ENCODE measurements at places on chromosomes 1 and 21. TPM values are rescaled to one million over a fixed set of nuclear protein-coding genes. Genes with fewer than 3 reads are reported as not detected.

DNA sequence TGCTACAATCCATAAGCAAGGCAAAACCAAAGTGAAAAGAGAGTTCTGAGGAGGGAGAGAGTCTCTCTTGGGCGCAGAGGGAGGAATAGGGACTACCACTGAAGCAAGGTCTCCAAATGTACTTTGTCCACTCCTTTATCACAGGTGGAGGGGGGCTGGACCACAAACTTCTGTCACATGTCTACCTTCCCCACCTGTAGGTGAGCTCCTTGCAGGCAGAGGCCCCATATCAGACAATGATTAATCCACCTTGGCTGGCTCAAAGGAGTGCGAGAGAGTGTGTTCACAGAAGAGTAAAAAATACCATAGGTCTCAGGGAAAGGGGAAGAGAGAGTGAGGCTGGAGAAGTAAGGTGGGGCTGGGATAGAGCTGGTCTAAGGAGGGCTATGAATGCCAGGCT, 4.5 kb downstream of the BEND5 start:
- H3K27me3 ChIP-seq = peaks cover 7% of the 10 kb centered on the region
- H3K4me3 ChIP-seq = no peak overlapping the region
- no peak overlapping the region for H3K27ac ChIP-seq
- DNase-seq = no peak
- peaks cover 50% of the 10 kb centered on the region for H3K4me1 ChIP-seq

DNA sequence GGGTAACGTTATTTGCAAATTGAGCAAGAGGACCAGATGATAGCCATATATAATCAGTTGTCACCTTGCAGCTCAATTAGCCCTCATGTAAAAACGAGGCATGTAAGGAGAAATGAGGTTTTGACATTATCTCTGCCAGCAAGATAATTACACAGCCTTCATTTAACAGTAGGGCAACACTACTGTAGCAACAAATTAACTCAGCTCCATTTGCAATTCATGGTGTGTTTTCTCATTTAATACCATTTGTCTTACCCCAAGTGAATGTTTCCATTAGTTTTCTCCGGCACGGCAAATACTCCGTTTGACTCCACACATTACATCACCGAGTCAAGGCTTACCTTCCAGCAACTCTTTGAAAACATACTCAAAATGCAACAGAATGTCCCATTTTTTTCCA, 66.7 kb downstream of the GPATCH2 start:
- H3K4me3 ChIP-seq = no peak overlapping the region
- H3K36me3 ChIP-seq = no peaks in the 10 kb centered on the region
- H3K27ac ChIP-seq = no peak overlapping the region
- H3K27me3 ChIP-seq = no peaks in the 10 kb centered on the region
- DNase-seq = no peak

GRCh38 chr1:201491896-201492511, 14.9 kb downstream of the CSRP1 start:
- no peak overlapping the region for H3K4me3 ChIP-seq
- H3K27me3 ChIP-seq = no peaks in the 10 kb centered on the region
- H3K27ac ChIP-seq = no peak overlapping the region

- H3K4me1 ChIP-seq = peaks cover 30% of the 10 kb centered on the region
- DNase-seq = no peak
- no peak overlapping the region for H3K4me3 ChIP-seq
- peaks cover 12% of the 10 kb centered on the region for H3K36me3 ChIP-seq
- no peaks in the 10 kb centered on the region for H3K27me3 ChIP-seq
- no peak overlapping the region for H3K27ac ChIP-seq
Measured at GRCh38 chr1:41954533-41954944, 35.8 kb upstream of the HIVEP3 start.

GRCh38 chr1:227885648-227886502, 61.9 kb downstream of the WNT9A start:
- DNase-seq = no peak
- H3K4me1 ChIP-seq = peaks cover 6% of the 10 kb centered on the region
- no peaks in the 10 kb centered on the region for H3K36me3 ChIP-seq
- H3K27me3 ChIP-seq = peaks cover 2% of the 10 kb centered on the region
- no peak overlapping the region for H3K4me3 ChIP-seq

GRCh38 chr1:178724376-178724727, 692 bp upstream of the RALGPS2 start:
- H3K36me3 ChIP-seq = no peaks in the 10 kb centered on the region
- peaks cover 10% of the 10 kb centered on the region for H3K4me1 ChIP-seq
- H3K4me3 ChIP-seq = peak overlapping the region; percentile 84
- peaks cover 33% of the 10 kb centered on the region for H3K27me3 ChIP-seq

- H3K36me3 ChIP-seq = peaks cover 3% of the 10 kb centered on the region
- H3K27me3 ChIP-seq = peaks cover 10% of the 10 kb centered on the region
- H3K4me3 ChIP-seq = no peak overlapping the region
- no peak for DNase-seq
- no peak overlapping the region for H3K27ac ChIP-seq
Measured at GRCh38 chr1:147053269-147053668, 115.1 kb downstream of the NBPF12 start.

- DNase-seq = no peak
- H3K36me3 ChIP-seq = no peaks in the 10 kb centered on the region
- peaks cover 3% of the 10 kb centered on the region for H3K27me3 ChIP-seq
- H3K27ac ChIP-seq = no peak overlapping the region
- H3K4me1 ChIP-seq = no peaks in the 10 kb centered on the region
- H3K4me3 ChIP-seq = no peak overlapping the region
Measured at GRCh38 chr1:63917571-63918417, 144.0 kb downstream of the ROR1 start.

DNA sequence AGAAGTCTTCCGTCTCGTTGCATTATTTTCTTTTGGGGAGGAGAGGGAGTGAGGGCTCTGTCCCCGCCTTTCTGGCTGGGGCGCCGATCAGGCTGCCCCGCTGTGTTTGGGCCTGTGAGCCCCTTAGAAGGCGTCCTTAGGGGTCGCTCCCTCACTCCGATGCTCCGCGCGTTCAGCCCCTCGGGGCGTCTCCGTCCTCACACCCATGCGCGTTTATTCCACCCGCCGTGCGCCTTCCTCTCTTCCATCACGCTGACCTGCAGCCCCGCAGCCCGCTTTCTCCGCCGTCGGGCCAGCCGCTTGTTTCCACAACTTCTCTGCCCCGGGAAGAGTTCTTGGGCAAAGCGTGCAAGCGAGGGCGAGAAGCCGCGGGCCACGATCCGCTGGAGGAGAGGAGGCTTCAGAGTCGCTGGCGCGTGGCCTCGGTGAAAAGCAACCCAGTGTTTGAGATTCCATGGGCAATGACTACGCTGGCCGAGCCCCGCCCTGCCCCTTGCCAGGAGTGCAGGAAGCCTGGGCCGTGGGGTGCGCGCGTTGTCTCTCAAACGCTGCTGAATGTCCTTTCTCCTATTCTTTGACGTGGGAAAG, 27.7 kb downstream of the TRIM11 start:
- no peaks in the 10 kb centered on the region for H3K4me1 ChIP-seq
- H3K36me3 ChIP-seq = no peaks in the 10 kb centered on the region
- no peak for DNase-seq
- no peak overlapping the region for H3K27ac ChIP-seq
- H3K27me3 ChIP-seq = peaks cover 27% of the 10 kb centered on the region

- H3K4me1 ChIP-seq = no peaks in the 10 kb centered on the region
- no peak overlapping the region for H3K4me3 ChIP-seq
- peaks cover 12% of the 10 kb centered on the region for H3K27me3 ChIP-seq
- DNase-seq = no peak
- no peaks in the 10 kb centered on the region for H3K36me3 ChIP-seq
- no peak overlapping the region for H3K27ac ChIP-seq
Measured at GRCh38 chr1:36729289-36729688, 246.6 kb upstream of the CSF3R start.

DNA sequence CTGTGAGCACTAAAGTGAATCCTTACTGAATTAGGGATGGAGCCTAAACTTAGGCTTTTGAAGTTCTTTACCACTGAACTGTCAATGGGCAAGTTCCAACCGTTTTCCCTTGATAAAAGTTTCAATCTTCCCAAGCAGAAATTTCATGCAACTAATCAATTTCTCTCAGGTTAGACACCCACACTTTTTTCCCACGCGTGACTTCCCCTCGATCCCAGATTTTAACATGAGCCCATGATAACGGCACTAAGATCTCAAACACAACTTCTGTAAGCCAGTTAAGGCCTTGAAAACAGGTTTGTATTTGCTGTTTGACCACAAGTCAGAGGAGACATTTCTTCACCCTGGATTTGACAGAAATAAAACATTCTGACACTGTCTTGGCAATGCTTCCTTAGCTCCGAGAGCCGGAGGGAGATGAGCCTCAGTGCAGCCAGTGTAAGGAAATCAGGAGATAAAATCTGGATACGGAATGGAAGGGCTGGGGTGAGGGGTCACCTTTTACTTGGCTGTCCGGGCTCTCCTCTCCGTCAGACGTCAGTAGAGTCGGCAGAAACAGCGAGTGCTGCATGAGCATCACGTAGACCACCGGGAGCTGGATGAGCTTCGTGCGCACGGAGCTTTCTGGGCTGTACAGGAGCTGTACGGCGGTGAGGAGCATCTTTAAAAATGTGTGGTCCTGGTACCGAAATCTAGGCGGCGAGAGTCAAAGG, 39.7 kb downstream of the MRAP start:
- no peak for DNase-seq
- no peaks in the 10 kb centered on the region for H3K27me3 ChIP-seq
- no peaks in the 10 kb centered on the region for H3K4me1 ChIP-seq
- H3K36me3 ChIP-seq = peaks cover 55% of the 10 kb centered on the region
- H3K4me3 ChIP-seq = no peak overlapping the region

KRTAP19-1 gene
- total RNA-seq = not detected

LCE5A gene
- not detected for total RNA-seq

S100B gene
- total RNA-seq = not detected

PIAS3 gene
- 17.0 TPM for total RNA-seq

AMY1C gene
- not detected for total RNA-seq

AKIRIN1 gene
- total RNA-seq = 78.5 TPM

TRABD2B gene
- total RNA-seq = not detected

KLHDC9 gene
- total RNA-seq = not detected

PPP1R12B gene
- 15.8 TPM for total RNA-seq

SPATA45 gene
- not detected for total RNA-seq

All from activated T-helper 1 cell treated with anti-CD3 and anti-CD28 coated beads, Interleukin-12 subunit alpha, Interleukin-12 subunit beta, Interleukin-2, Interleukin-4 antibody, amounts not matched to agents 30 ng/mL and 10 ng/mL and 1 ng/mL, durations not matched to agents 14 hours and 24 hours and 36 hours (primary cell).